Left renal cortex interstitium (tissue), 4 donors: ENCODE measurements at places on chromosomes 3 and 15. TPM values are rescaled to one million over a fixed set of nuclear protein-coding genes. Genes with fewer than 3 reads are reported as not detected.

GRCh38 chr15:96047255-96047931, 283.1 kb upstream of the NR2F2 start:
- no peak for DNase-seq

DNA sequence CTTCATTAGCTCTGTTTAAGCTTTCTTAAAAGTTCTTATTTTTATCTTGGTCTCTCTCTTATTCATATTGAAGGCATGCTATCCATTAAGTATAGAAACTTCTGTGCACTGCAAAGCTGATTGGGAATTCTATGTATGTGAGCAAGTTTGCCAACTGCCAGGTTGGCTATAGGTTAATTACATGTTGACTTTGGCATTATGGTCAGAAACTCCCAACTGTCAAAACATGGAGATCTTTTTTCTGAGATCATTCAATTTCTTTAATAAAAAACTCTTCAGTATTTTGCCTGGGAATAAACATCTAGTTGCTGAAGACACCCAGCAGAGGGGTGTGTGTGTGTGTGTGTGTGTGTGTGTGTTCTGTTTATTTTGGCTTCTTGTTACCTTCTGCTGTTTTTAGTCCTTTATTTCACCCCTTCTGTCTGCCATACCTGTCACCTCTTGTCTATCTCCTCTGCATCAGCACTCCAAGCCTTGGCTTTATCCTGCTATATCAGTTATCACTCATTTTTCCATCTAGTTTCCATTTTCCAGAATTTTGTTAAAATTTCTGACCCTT, 1.3 kb upstream of the ARL14 start:
- no peak for DNase-seq

GRCh38 chr15:86654501-86654900, 574.8 kb downstream of the AGBL1 start:
- DNase-seq: no peak

- no peak for DNase-seq
These were observed 28.7 kb upstream of the TP63 start for GRCh38 chr3:189602471-189602870.

DNA sequence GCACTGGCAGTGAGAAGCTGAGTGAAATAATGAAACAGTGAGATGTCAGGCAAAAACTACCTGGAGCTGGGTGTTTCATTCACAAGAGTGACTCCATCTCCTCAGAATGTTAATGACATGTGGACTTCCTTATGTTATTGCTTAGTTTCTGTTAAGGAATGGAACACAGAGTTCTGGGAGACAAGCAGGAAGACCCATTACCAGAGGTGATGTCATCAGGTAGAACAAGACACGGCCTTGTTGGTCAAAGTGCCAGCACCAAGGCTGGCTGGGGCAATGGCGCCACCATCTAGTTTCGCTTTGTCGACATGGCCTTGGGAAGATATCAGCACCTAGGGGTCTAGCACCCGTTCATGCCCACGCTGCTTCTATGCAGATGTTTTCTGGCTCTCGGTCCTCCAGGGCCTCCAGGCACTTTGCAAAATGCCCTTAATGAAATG, 252.2 kb downstream of the FAM43A start:
- no peak for DNase-seq

- no peak for DNase-seq
These were observed 13.9 kb downstream of the OR5H15 start for GRCh38 chr3:98180319-98180890.

DNA sequence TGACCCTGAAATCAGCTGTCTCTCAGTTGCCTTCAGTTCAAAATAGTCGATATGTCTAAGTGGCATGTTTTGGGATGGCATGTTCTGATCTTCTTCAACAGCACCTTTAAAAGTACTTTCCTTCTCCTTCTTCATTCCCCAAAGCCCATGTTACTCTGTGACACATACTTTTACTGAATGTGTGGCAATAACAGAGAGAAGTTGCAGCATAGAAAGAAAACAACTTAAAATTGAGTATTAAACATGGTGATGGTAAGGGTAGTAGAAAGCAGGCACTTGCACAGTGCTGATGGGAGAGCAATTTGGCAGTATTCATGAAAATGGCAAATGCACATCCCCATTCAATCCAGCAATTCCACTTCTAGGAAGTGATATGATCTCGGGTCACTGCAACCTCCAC, 12.3 kb upstream of the ULK4 start:
- no peak for DNase-seq

GRCh38 chr15:47661661-47662180, 55.6 kb upstream of the SEMA6D start:
- DNase-seq: no peak

SHQ1 gene
- 20.2 TPM for polyA plus RNA-seq

DUOX2 gene
- polyA plus RNA-seq: 0.03 TPM
